Activated T-cell treated with anti-CD3 and anti-CD28 coated beads for 1 hour (primary cell): ENCODE measurements at places on chromosomes 4 and X.

GRCh38 chrX:15404401-15405096, 20.3 kb upstream of the VEGFD start:
- no peak for DNase-seq

GRCh38 chr4:150217808-150218207, 139.6 kb downstream of the DCLK2 start:
- DNase-seq, result no peak

GRCh38 chr4:99381588-99382175, 29.1 kb upstream of the ADH1C start:
- DNase-seq, result no peak

GRCh38 chrX:68086709-68087108, 346.6 kb downstream of the OPHN1 start:
- DNase-seq, result no peak

DNA sequence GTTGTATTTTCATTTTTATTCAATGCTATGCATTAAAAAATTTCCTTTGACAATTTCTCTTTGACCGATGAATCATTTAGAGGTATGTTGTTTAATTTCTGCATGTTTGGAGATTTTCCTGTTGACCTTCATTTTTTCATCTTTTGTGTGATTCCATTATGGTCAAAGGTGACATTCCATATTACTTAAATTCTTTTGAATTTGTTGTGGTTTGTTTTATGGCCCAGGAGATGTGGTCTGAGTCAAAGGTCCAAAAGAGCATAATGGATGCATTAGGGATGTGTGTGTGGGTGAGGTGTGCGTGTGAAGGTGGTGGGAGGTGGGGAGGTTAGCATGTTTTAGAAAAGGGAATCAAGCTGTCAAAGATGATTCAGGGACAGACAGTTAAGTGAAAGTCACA, 76.0 kb upstream of the GIMD1 start:
- DNase-seq, result no peak

- no peak for DNase-seq
These were observed 30.6 kb upstream of the ANTXR2 start for GRCh38 chr4:80103629-80104028.

- no peak for DNase-seq
These were observed 54.1 kb upstream of the TMEM33 start for GRCh38 chr4:41880840-41881831.

DNA sequence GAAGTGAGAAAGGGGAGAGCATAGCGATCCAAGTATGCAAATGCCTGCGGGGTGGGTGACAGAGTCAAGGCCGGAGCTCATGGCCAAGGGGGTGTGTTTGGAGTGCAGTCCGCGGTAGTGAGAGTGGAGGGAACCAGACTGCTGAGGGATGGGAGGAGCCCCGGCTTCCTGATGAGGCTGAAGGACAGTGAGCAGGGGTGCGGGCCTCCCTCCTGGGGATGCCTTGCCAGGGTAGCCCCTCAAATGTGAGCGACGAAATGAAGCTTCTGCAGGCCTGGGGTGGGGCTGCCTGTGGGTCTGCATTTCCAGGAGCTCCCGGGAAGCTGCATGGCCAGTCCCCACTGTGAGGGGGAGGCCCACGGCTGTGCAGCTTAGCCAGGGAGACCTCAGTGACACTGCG, 45.0 kb downstream of the PSAPL1 start:
- no peak for DNase-seq

DNA sequence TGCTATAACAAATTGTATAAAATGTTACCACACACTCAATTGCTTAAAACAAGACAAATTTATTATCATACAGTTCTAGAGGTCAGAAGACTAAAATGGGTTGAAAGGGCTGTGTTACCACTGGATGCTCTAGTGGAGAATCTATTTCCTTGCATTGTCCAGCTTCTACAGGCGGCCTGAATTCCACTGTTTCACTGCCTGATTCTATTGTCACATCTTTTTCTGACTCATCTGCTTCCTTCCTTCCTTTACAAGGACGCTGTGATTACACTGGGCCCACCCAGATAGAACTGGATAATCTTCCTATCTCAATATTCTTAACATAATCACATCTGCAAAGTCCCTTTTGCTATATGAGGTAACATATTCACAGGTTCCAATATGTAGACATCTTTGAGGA, 19.4 kb upstream of the ARMCX1 start:
- no peak for DNase-seq

- no peak for DNase-seq
These were observed 175.3 kb downstream of the MAML3 start for GRCh38 chr4:139978692-139979091.

GRCh38 chr4:172011196-172011595, 198.0 kb downstream of the GALNTL6 start:
- DNase-seq, result no peak

DNA sequence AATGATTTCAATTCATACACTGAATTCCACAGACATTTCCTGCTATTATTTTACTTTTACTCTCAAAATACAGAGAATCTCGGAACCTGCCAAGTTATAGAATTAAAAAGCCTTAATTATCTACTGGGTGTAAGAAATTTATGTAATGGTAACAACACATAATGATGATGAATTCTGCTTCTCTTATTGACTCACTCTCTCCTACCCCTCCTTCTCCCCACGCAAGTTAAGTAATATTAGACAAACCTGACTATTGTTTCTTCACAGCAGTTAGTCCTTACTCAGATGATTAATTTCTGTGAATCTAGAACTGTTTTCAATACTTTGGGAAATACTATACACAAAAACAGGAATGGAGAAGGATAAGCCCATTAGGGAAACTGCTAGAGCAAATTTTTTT, 762.0 kb downstream of the CCSER1 start:
- DNase-seq, result no peak
